ENCODE measurements at places on chromosomes 3 and 15.

DNA sequence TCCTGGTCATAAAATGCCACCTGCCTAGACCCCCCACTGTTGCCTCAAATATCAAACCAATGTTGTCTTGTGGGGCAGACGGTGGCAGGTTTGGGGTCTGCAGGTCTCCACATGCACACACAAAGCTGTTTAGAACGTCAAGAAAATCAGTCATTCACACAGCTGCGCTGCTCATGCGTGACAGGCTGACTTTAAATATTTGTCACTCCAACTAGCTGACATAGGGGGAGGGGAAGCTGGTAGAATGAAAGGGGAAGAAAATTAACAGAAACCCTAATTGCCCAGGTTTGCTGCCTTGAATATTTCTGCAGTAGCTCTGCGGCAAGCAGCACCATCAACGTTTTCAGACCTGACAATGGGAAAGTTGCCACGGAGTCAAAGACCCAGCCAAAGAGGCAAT lies 201.8 kb downstream of the ABHD5 start:
- peak; percentile 27 for DNase-seq

DNA sequence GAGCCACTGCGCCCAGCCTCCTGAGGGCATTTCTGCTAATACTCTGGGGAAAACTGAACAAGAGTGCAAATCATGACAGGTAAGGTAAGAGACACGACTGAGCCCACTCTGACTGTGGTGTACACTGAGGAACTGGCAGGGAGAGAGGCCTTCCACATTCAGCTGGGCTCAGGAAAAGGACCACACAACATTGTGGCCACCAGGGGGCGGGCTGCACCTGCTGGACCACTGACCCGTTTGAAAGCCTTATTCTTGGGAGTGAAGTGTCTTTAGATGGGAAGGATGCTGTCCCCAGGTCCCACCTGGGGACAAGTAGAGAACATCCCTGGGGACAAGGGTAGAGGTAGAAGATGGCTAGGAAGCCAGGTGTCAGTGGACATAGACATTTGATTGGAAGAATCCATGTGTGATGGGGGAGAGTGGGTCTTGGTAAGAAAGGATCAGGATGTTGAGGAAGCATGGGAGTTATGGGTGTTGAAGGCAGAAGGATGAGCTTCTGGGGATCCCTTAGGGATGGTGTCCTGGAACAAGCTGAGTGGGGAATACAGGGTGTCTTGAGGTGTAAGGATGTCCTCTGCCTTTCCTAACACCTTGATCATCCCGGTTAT lies 6.2 kb upstream of the CTDSPL start:
- DNase-seq = peak; percentile 55

- no peak for DNase-seq
Observed at GRCh38 chr3:126555795-126556636, 2.7 kb downstream of the C3orf22 start.

- no peak for DNase-seq
Observed at GRCh38 chr3:113051787-113052186, 61.0 kb downstream of the GTPBP8 start.

DNA sequence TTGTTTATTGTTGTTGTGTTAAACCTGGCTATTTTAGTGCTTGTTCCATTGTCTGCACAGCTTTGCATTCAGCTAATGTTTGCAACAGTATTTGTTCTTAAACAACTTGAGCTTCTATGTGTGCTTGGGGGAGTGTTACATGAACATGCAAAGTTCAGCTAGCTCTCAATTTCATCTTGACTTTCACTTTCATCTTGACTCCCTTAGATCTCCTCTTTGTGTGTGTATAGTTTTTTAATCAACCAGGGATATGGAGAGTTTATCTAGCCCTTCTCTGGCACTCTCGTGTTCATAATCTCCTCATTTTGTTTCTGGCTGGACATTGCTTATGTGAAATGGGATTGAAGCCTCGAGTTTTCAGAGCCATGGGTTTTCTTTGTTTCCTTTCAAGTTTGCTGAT lies 212.4 kb upstream of the ZBTB20 start:
- peak; percentile 9 for DNase-seq

- DNase-seq = no peak
Observed at GRCh38 chr15:82613747-82614146, 33.4 kb downstream of the CPEB1 start.

DNA sequence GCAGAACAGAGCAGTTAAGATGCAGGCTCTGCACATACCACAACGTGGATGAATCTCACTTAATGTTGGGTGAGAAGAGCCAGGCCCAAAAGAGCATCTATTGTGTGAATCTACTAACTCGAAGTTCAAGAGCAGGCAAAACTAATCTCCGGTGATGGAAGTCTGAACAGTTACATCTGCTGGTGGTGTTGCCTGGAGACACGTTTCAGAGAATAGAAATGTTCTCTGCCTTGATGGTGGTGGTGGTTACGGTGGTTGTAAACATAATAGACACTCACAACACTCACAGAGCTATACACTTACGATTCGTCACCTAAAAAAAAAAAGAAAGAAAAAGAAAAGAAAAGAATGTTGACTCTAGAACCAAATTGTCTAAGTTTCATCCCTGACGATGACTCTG lies 86.8 kb downstream of the LIPC start:
- no peak for DNase-seq

- no peak for DNase-seq
Observed at GRCh38 chr3:123798550-123798949, 85.6 kb downstream of the MYLK start.

DNA sequence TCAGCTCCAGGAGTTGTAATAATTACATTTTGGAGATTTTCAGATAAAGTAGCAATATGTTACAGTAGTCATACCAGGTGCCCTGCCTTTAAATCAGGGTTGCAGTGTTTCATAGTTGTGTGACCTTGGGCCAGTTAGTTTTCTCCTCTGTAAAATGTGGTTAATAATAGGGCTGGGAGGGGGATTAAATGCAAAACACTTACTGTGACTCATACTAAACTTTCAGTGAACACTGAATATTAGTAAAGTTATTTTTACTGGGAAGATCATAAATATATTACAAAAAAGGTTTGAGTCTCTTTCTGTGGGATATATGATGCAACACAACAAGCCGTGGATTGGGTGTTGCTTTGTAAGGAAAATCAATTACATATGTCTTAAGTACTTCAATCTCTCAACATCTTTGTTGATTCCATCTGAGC lies 1.1 kb upstream of the EBLN2 start:
- DNase-seq = no peak

DNA sequence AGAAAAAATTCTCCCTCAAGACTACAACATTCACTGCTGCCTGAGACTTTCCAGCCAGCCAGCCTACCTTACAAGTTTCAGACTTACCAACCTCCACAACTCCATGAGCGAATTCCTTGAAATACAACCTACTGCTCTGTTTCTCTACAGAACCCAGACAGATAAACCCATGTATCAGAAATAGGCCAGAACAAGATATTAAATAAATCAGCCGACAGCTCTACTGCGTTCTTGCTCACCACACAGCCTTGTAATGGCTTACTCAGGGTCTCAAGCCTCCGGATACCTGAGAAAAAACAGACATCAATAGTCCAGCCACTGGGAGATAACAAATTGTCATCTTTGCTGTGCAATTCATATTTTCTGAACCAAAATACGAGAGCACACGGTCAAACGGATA lies 43.6 kb upstream of the LIPC start:
- DNase-seq = no peak

- DNase-seq = no peak
Observed at GRCh38 chr3:169542331-169542751, 121.2 kb downstream of the MECOM start.

GRCh38 chr15:52243697-52244555 lies 51.7 kb downstream of the MYO5C start:
- DNase-seq = no peak

GRCh38 chr15:76200083-76200465 lies 111.2 kb downstream of the ETFA start:
- DNase-seq = no peak

Measured in GM19239 (cell line).